ENCODE measurements at places on chromosomes 11 and 22. TPM values are rescaled to one million over a fixed set of nuclear protein-coding genes. Genes with fewer than 3 reads are reported as not detected.

The EHF gene
- not detected for total RNA-seq

The USP2 gene
- total RNA-seq: 20.6 TPM

The MMP13 gene
- not detected for total RNA-seq

The DERL3 gene
- 64.1 TPM for total RNA-seq

The RFPL2 gene
- not detected for total RNA-seq

The MS4A2 gene
- not detected for total RNA-seq

The OR10D3 gene
- total RNA-seq: not detected

The C11orf16 gene
- total RNA-seq: not detected

The RAB3IL1 gene
- not detected for total RNA-seq

The KRTAP5-2 gene
- not detected for total RNA-seq

The KCNE3 gene
- not detected for total RNA-seq

The CD3E gene
- total RNA-seq: 2.0 TPM

The TAGLN gene
- total RNA-seq: 6.4 TPM

The MGAT3 gene
- total RNA-seq: 34.1 TPM

The LUZP2 gene
- total RNA-seq: not detected

The INS gene
- not detected for total RNA-seq

The SLC7A4 gene
- not detected for total RNA-seq

The APOL1 gene
- 0.42 TPM for total RNA-seq

The OR10A4 gene
- total RNA-seq: not detected

The PATZ1 gene
- 44.3 TPM for total RNA-seq

The ARL14EP gene
- total RNA-seq: 57.1 TPM

The PEX16 gene
- total RNA-seq: 42.1 TPM

The BBOX1 gene
- total RNA-seq: not detected

The KCNJ1 gene
- not detected for total RNA-seq

The MYOD1 gene
- not detected for total RNA-seq

The OR8K5 gene
- total RNA-seq: not detected

The MIAT gene
- 5.2 TPM for total RNA-seq

The ACRV1 gene
- total RNA-seq: not detected

The OR10S1 gene
- not detected for total RNA-seq

The RIMBP3B gene
- 1.1 TPM for total RNA-seq

The SYTL2 gene
- total RNA-seq: 7.3 TPM

The HTR3A gene
- total RNA-seq: not detected

The SAAL1 gene
- total RNA-seq: 52.3 TPM

The SLC37A4 gene
- 16.6 TPM for total RNA-seq

The AAMDC gene
- total RNA-seq: 17.1 TPM

The LIF gene
- not detected for total RNA-seq

The RTL10 gene
- 26.2 TPM for total RNA-seq

The MYRF gene
- 1.1 TPM for total RNA-seq

The UCP3 gene
- 1.8 TPM for total RNA-seq

The LINC01488 gene
- not detected for total RNA-seq

The CTSF gene
- not detected for total RNA-seq

The APOC3 gene
- total RNA-seq: not detected

The OVOL1 gene
- total RNA-seq: not detected

The ZNF280A gene
- not detected for total RNA-seq

The DCDC1 gene
- not detected for total RNA-seq

The CADM1 gene
- 89.7 TPM for total RNA-seq

The RPS6KB2 gene
- 48.3 TPM for total RNA-seq

The DSCAML1 gene
- not detected for total RNA-seq

The PLAAT3 gene
- total RNA-seq: 0.70 TPM

The MUC5AC gene
- not detected for total RNA-seq

The CRYAB gene
- total RNA-seq: not detected

All from OCI-LY7 (cell line).